ENCODE measurements at places on chromosomes 5 and 9.
A peak's percentile ranks its signal among the peaks of the same experiment; 100 is the strongest.

DNA sequence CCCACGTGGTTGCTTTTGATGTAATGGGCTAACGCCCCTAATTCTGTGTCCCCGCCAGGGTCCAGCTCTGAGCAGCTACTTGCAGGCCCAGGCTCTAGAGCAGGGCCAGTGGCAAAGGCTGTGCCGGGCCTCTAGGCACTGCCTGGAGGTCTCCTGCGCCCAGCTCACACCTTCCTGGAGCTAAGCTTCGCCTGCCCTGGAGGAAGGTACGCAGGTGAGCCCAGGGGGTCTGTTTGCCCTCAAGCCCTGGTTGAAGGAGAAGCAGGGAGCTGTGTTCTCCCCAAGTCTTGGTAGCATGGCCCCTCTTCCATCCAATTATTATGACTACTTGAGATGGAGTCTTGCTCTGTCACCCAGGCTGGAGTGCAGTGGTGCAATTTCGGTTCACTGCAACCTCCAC lies 5.2 kb upstream of the LMX1B start:
- no peak for DNase-seq
- no peak overlapping the region for H3K27ac ChIP-seq
- peaks cover 9% of the 10 kb centered on the region for H3K4me1 ChIP-seq
- H3K27me3 ChIP-seq, result peaks cover 96% of the 10 kb centered on the region
- H3K36me3 ChIP-seq, result peaks cover 8% of the 10 kb centered on the region

DNA sequence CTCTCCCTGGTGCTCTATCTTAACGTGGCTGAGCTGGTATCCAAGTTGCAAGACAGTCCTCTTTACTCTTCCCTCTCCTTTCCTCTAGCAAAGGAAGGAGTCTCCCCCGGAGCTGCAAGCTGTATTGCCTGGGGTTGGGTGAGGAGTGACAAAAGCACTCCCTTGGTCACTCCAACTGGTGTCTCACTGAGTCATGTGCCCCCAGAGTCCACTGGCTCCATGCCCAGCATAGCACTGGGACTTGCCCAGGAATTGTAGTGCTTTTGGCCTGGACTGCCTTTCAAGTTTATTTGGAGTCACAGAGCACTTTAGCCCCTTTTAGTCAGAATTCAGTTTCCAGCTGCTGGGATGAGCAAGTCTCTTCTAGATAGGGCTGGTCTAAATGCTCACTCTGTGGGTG lies 82.6 kb upstream of the FST start:
- H3K4me3 ChIP-seq, result no peak overlapping the region
- no peak for DNase-seq
- H3K36me3 ChIP-seq, result no peaks in the 10 kb centered on the region
- peaks cover 4% of the 10 kb centered on the region for H3K27me3 ChIP-seq
- H3K4me1 ChIP-seq, result no peaks in the 10 kb centered on the region
- no peak overlapping the region for H3K27ac ChIP-seq

DNA sequence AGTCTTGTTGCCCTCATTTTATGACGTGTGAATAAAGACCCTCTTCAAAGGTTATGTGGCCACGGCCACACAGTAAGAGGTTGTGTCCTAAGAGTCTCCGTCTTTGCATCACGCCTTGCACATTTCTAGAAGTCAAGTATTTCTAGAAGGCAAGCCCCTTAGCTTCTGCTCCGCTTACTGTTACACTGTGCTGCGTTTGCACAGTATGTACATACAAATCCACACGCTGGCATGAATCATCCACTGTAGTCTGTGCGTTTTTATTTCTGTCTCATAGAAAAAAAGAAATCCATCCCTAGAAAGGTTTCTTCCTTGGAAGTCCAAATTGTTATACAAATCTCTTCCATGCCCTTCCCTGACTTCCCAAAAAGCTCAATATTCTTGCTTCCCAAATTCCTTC lies 21.4 kb upstream of the ICE1 start:
- H3K27me3 ChIP-seq, result no peaks in the 10 kb centered on the region
- no peak overlapping the region for H3K4me3 ChIP-seq
- no peak for DNase-seq
- H3K36me3 ChIP-seq, result peaks cover 3% of the 10 kb centered on the region

DNA sequence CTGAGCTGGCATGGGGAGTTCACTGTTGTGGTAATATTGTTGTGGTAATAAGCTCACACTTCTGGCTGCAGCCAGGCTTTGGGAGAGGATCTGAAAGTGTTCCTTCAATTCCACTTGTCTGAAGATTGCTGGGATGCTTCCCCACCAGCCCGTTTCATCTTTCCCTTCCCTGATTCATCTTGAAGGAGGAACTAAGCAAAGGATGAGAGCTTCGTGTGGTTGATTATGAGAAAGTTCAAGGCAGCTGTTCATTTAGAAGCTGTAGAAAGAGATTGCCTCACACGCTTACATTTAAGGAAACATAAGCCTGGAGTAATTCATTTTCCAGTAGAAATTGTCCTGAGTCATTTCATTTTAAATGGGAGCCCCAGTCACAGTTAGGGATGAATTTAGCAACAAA lies 122.4 kb upstream of the GAS1 start:
- H3K27me3 ChIP-seq, result peaks cover 14% of the 10 kb centered on the region
- H3K4me1 ChIP-seq, result no peaks in the 10 kb centered on the region
- no peak for DNase-seq
- no peak overlapping the region for H3K4me3 ChIP-seq

- no peak for DNase-seq
- H3K27ac ChIP-seq, result no peak overlapping the region
- peaks cover 18% of the 10 kb centered on the region for H3K4me1 ChIP-seq
- H3K4me3 ChIP-seq, result no peak overlapping the region
- no peaks in the 10 kb centered on the region for H3K27me3 ChIP-seq
- peaks cover 27% of the 10 kb centered on the region for H3K36me3 ChIP-seq
These were observed 128.1 kb upstream of the LMX1B start for GRCh38 chr9:126485662-126486061.

DNA sequence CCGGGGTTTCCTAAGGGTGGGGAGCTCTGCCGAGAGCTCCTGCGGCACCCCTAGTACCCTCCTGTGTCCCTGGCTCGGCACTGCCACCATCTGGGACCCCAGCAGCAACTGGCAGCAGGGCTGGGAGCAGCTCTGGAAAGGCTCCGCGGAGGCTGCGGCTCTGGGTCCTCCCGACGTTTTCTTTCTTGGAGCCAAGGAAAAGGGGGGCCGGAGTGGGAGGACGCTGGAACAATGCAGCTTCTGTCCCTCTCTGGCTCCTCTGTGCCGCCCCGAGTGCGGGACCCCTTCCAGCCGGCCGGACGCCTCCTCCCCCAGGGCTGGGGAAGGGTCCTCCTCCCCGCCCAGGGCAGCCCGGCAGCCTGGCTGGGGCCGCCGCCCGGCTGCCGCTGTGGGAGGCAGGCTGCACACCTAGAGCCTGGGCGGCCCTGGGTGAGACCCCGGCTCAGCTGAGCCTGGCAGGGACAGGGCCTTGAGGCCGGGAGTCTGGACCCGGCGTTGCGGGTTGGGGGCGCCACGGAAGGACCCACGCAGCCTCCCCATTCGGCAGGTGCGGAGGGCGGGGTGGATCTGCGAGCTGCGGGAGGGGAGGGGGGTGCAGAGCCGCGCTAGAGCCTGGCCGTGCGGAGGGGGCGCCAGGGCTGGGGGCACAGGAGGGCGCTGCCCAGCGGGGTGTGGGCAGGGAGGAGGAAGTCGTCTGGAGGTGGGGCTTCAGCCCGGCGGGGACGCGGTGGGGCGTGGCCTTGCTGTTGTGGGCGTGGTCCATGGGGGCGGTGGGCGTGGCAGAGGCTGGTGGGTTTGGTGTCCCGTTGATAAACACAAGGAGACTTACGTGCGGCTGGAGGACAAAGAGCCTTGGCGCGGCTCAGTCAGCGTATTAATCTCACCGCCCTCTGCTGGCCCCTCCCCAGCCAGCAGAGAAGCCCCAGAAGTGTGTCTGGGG lies 15.1 kb downstream of the GPSM1 start:
- H3K27ac ChIP-seq, result no peak overlapping the region
- H3K4me3 ChIP-seq, result no peak overlapping the region
- no peaks in the 10 kb centered on the region for H3K36me3 ChIP-seq
- H3K4me1 ChIP-seq, result no peaks in the 10 kb centered on the region

GRCh38 chr5:97801461-97801860 lies 618.4 kb upstream of the RIOK2 start:
- no peaks in the 10 kb centered on the region for H3K4me1 ChIP-seq
- H3K27me3 ChIP-seq, result no peaks in the 10 kb centered on the region
- H3K4me3 ChIP-seq, result no peak overlapping the region
- DNase-seq, result no peak
- H3K36me3 ChIP-seq, result no peaks in the 10 kb centered on the region

DNA sequence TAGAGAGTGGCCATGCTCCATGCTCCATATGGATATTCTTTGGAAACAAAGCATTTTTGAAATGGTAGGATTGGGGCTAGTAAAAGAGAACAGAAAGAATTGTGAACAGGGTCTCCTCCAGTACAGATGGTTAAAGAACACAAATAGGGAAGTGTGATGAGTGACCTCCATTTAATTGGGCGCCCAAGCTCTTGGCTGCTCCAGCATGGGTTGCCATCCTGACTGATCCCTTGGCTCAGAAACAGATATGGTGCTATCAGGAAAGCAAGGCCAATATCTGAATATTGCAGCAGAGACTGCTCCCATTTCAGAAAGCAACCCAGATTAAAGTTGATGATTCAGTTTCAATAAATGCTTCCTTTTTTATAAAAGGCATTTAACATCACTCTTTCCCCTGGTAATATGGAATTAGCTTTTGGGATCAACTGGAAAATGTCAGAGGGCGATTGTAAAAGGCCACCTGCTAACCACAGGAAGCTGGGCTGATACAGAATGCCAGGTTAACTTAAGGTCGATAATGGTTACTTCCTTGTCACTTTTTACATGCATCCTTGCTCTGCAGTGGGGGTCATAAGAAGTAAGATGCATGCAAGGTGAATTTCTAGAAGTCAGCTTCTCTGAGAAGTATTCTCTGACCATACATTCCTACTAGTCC lies 52.9 kb downstream of the TMC1 start:
- no peak overlapping the region for H3K4me3 ChIP-seq
- peaks cover 19% of the 10 kb centered on the region for H3K27me3 ChIP-seq
- no peak overlapping the region for H3K27ac ChIP-seq
- H3K4me1 ChIP-seq, result no peaks in the 10 kb centered on the region

GRCh38 chr5:86797677-86798076 lies 179.9 kb downstream of the COX7C start:
- H3K27me3 ChIP-seq, result no peaks in the 10 kb centered on the region
- H3K4me3 ChIP-seq, result no peak overlapping the region
- H3K27ac ChIP-seq, result no peak overlapping the region
- DNase-seq, result no peak
- no peaks in the 10 kb centered on the region for H3K36me3 ChIP-seq
- H3K4me1 ChIP-seq, result no peaks in the 10 kb centered on the region

DNA sequence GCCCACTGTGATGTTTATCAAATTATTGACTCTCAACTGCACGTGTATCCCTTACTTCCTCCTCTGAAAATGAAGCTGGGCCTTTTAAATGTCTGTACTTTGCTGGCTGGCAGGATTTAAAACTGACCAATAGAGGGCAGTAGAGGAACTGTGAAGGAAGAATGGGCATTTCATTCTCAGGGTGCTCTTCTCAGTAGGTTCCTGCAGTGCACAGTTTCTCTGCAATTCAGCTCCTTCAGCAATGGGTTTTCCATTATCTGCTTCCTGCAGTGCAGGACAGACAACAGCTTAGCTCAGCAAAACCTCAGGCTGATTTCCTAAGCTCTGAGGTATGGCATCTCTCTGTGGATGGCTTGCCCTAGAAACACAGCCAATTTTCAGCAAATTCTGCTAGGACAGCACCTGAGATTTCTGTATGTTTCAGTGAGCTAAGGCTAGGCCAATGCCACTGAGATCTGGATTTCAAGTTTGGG lies 298.4 kb upstream of the PRDM9 start:
- no peaks in the 10 kb centered on the region for H3K27me3 ChIP-seq
- H3K4me1 ChIP-seq, result no peaks in the 10 kb centered on the region
- no peak overlapping the region for H3K27ac ChIP-seq

DNA sequence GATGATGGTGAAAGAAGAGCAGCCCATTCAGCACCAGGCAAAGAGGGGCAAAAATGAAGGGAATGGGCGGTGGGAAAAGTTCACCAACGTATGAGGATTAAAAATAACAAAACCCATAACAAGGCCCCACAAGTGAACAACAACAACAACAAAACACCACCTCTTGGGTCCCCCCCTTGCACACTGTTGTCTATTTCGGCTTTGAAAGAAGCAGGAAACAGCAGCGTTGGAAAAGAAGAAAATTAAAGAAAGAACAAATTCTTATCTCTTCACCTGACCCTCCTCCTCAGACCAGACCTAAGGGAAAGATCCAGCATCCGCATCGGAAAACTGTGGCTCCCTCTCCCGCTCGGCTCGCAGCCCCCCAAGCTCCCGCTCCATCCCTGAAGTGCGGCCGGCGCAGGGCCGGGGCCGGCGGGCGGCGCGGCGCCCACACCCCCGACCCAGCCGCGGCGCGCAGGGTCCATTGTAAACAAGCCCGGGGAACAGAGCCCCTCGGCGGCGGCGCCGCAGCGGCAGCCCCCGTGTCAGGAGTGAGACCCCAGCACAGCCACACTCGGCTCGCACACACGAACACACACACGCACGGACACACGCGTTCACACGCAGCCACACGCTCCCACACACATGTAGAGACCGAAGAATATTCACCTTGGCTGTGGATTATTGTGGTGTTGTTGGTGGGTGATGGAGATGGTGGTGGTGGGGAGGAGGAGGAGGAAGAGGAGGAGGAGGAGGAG lies 535 bp downstream of the RFX3 start:
- H3K36me3 ChIP-seq, result peaks cover 53% of the 10 kb centered on the region
- H3K4me3 ChIP-seq, result peak overlapping the region; percentile 92
- H3K4me1 ChIP-seq, result peaks cover 31% of the 10 kb centered on the region
- H3K27ac ChIP-seq, result peak overlapping the region; percentile 99
- H3K27me3 ChIP-seq, result no peaks in the 10 kb centered on the region

DNA sequence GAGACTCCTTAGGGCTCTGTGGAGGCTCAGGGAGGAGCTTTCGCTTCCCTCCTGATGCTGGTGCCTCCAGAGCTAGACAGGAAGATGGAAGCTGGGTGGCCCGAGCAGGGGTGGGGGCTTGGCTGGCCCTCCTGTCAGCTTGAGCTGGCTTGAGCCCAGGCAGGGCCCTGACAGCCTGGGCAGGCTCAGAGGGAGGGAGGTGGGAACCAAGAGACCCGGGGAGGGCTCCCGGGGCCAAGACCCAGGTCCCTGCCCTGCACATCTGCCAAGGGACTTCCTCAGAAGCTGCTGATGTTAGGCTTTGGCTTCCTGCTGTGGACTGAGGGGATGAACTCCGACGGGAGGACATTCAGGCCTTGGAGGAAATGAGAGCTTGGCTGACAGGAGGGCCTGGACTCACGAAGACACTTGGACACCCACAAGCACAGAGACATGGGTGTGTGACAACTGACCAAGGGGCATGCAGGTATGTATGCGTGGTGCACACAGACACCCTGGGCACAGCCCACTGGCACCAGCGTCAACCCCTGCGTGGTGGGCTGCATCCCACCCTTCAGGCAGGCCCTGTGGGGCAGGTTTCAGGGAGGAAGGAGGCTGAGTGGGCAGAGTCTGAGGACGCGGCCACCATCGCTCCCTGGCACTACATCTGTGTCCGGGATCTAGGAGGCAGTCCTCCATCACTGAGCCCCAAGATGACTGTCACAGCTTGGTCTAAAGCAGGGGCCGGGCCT lies 1.7 kb upstream of the LTC4S start:
- no peaks in the 10 kb centered on the region for H3K27me3 ChIP-seq
- H3K4me3 ChIP-seq, result no peak overlapping the region
- H3K4me1 ChIP-seq, result peaks cover 34% of the 10 kb centered on the region
- peak overlapping the region; percentile 71 for H3K27ac ChIP-seq
